Kasumi-1 (cell line): ENCODE measurements at places on chromosomes 6 and 20.

DNA sequence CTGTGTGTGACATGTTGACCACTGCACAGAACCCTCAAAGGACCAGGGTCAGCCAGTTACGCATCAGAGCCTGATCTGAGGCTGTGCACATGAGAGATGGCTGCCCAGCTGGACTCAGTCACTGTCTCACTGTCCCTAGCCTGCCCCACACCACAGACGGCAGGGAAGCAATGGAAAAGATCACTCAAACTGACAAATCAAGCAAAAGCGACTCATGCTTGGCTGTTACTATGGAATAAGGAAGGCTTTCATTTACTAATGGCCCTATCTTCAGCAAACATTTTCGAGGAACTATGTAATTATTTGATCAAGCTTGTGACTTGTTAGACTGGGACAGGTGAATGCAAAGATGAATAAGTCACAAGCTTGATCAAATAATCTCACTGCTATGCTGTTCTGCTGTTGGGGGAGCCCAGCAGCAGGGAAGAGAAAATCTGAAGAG lies 137.0 kb downstream of the SLC23A2 start:
- DNase-seq, result no peak

DNA sequence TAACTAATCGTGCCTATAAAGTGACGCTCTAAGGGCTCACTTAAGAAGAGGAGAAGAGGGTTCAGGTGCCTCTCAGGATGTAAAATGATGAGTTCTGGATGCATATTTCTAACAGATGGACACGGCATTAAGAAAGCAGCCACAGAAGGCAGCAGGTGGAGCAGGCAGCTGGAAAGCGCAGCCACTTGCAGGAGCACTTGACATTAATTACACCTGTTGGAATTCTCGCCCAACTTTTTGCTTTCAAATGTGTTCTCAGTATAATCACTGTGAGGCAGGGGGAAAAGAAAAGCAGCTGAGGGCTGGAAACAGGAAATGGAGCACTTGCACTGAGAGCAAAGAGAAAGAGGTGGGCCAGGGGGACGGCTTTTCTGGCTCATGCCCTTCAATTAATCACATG lies 164.2 kb downstream of the NKAIN2 start:
- DNase-seq, result no peak

- no peak for DNase-seq
These were observed 7.8 kb upstream of the DLL1 start for GRCh38 chr6:170298688-170299087.

GRCh38 chr20:58040447-58041290 lies 187.8 kb downstream of the ANKRD60 start:
- no peak for DNase-seq

DNA sequence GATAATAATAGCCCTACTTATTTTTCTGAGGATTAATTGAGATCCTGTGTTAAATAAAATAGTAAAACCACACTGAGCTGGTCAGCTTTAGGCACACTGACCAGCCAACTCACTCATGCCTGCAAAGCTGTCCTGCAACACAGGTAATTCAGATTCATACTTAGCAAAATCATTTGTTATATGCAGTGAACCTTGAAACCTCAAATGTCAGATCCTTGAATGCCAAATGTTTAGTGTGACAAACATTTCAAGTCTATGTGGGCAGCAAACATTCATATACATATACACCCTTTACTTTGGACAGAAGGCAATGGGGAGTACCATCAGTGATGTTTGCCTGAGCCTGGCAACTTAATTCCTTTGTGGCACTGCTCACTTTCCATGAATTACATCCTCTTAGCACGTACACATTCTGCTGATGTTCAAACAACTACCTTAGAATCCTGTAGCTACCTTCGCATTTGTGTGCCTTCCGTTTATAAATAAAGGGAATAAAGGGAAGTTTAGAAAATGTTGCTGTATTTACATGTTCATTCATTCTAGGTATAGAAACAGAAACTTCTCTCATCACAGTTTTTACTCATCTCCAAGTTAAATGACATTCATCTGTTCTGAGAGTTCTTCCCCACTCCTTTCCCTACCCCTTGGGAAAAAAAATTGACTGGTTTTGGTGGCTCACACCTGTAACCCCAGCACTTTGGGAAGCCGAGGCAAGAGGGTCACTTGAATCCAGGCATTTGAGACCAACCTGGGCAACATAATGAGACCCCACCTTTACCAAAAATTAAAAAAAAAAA lies 140.8 kb downstream of the ZFAND3 start:
- DNase-seq, result no peak

- no peak for DNase-seq
These were observed 306.8 kb upstream of the CNR1 start for GRCh38 chr6:88472851-88473525.

GRCh38 chr6:2809015-2809414 lies 32.6 kb downstream of the SERPINB1 start:
- DNase-seq, result no peak

GRCh38 chr6:111566222-111566734 lies 39.4 kb downstream of the TRAF3IP2 start:
- DNase-seq, result no peak

GRCh38 chr6:3350252-3350796 lies 91.6 kb downstream of the PSMG4 start:
- no peak for DNase-seq

DNA sequence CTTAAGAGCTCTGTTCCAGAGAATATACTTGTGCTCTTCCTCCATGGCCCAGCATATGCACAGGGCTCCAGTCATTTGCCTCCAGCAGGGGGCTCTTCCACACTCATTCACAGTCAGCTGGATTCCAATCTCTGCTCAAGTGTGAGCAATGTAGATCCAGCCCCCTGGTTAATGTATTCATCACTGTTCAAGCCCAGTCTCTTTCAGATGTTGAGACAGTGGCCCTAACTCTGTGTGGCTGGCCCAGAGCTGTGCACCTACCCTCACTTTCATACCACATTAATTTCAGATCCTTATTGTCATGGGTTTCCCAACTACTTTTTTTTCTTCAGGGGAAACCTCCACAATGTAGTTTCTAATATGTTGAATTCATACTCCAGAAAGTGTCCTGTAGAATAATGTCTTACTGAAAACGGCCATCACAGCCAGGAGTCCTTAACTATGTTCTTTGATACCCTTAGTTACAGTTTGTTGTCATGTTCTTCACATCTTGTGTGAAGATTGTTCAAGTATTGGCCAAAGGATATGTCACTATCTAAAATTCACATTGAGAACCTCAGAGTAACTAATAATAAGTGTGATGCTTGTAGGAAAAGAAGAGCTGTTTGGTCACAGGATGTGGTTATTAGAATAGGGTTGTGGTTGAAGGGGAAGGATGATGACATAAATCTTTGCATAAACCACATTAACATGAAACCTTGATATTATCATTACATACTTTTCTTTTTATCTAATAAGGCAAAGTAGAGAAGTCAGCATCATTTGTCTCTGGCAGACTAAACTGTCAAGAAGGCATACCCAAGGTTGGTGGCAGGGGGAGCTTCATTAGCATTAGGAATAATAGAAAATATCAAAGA lies 14.4 kb upstream of the HLA-DQA1 start:
- DNase-seq, result peak; percentile 48

- no peak for DNase-seq
These were observed 100.7 kb downstream of the FOXO3 start for GRCh38 chr6:108661430-108661829.

DNA sequence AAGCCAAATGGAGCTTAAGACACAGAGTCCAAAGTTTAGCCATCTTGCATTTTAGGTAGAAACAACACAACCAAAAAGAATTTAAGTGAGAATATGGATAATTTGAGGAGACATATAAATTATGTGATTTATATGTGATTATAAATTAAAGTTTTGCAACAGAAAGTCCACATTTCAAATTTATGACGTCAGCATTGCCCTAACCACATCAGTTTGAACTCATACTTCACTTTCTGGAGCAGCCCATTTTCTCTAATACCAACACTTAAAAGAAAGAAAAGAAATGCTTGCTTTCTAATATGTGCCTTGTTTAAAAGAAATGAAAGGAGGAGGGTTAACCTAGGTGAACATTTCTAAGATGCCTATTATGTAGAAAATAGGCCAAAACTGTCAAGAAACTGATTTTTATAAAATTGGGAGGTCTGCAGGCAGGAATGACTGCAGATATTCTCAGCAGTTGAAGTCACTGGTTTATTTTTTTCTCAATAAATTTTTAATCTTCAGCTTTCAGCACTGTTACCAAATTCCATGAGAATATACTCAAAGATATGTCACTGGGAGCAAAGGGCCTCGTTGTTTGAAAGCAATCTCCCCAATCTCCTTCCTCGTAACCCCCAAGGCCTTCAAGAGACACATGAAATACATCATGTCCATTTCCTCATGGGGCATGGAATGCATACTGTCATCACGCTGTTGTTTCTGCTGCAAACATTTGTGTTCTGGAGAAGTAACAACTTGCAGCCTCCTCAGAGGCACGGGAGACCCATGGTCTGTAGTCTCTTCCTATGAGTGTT lies 137.8 kb downstream of the SOD2 start:
- no peak for DNase-seq

DNA sequence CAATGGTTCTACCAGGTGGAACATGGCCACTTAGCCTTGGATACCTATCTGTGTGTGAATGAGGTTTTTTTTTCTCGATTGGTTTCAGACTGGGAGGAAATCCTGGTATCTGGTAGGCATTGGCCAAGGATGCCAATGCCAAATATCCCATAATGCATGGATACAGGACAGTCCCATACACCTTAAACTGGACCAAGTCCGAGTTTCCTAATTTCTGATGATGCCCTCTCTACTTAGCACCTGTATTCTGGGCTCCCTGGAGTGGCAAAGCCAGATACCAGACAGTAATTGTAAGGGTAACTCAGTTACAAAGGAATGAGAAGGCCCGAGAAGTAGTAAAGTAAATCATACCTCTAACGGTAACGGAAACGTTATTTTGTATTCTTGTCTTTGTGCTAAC lies 17.9 kb downstream of the SNX5 start:
- no peak for DNase-seq

GRCh38 chr6:56232436-56232835 lies 14.9 kb downstream of the COL21A1 start:
- no peak for DNase-seq

- DNase-seq, result no peak
These were observed 13.6 kb downstream of the GGTLC1 start for GRCh38 chr20:23974966-23975365.

- DNase-seq, result peak; percentile 10
These were observed 89.0 kb upstream of the CEP85L start for GRCh38 chr6:118740372-118740771.

GRCh38 chr20:4925842-4926530 lies 75.3 kb downstream of the SLC23A2 start:
- DNase-seq, result no peak

- DNase-seq, result peak; percentile 37
These were observed 340.0 kb upstream of the PRDM1 start for GRCh38 chr6:105746130-105746505.

DNA sequence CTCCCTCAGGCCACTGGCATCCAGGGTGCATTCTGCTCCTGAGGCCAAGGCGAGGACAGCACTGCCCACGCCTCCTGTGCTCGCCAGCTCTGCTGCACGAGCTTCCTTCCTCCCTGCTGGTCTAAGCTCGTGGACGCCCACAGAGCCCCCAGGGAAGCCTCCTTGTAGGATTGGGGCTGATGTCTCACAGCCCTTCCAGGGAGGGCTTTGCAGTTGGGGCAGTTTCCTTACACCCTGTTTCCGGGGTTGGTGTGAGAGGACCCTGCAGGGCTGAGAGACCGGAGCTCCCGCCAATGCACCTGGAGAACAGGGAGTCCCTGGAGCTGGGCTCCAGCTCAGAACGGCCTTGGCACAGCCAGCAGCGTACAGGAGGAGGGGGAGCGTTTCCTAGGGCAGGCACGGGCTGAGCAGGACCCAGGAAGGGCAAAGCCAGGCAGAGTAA lies 172.4 kb upstream of the PDE10A start:
- no peak for DNase-seq

DNA sequence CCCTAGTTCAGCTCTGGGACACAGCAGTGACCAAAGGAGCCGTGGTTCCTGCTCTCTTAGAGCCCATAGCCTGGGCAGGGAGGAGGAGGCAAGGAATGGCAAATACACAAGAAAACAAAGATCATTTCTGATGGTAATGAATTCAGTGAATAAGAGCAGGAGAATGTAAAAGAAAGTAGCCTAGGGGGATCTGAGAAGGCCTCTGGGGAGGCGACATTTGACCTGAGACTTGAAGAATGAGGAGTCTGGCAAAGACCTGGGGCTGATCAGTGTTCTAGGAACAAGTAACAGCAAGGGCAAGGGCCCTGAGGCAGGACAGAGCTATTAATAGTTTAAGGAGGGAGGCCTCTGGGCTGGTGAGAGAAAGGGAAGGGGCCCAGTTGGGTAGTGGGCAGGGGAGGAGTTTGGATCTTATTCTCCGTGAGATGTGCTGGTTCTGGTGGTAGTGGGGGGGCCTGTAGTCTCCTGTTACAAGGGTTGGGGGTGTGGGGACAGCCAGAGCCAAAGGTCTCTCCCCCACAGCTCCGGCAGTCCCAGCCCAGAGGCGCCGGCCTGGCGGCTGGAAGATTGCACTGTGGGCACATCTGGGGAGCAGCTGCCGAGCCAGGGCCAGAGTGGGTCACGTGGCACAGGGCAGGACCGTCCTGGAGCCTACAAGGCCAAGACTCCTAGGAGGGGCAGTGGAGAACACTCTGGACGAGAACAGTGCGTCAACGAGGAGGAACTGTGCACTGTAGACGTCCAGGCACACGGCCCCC lies 9.3 kb upstream of the ID1 start:
- DNase-seq, result no peak

DNA sequence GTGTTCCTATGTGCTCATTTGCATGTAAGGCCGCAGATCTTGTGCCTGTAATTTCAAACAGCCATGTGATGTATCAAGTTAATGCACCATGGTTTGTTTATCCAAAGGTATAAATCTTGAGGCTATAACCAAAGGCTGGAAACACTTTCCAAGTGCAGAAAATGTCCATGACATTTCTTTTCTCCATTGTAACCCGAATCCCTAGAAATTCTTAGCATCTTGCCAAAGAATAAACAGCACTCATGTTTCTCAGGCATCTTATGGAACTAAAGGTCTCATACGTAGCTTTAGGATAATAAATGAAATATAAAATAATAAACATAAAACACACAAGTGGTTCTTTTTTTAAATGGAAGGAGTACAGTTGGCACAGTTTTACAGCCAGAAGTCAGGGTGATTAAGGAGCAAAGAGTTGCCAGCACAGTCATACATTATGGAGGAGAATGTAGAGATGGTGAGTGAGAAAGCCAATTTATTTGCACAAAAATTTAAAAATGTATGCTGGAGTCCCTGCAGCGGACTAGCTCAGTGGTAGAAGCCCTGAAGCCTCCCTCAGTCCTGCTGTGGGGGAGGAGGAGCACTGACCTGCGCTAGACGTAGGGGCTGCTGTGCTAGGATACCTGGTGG lies 18.0 kb downstream of the CDH26 start:
- DNase-seq, result no peak

DNA sequence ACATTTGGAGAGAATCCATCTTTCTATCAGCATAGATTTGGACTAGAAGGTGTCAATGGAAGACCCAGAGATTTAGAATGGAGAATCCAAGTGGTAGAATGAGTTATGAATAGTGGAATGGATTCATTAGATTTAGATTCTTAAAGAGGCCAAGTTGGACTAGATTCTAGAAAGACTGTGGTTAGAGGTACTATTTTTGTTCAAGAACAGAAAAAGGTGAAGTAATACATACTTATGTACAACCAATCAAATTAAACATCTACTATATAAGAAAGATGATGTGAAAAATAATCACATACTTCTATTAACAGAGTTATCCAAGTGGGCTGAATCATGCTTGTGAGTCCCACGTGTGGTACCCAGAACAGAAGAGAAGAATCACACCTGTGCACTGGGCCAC lies 33.8 kb upstream of the ADTRP start:
- DNase-seq, result no peak

GRCh38 chr20:49578436-49578835 lies 10.5 kb upstream of the PTGIS start:
- DNase-seq, result no peak

GRCh38 chr20:37920270-37920669 lies 17.3 kb downstream of the VSTM2L start:
- DNase-seq, result no peak
